Suprapubic skin (tissue), 4 donors: ENCODE measurements at places on chromosomes 2 and 18. TPM values are rescaled to one million over a fixed set of nuclear protein-coding genes. Genes with fewer than 3 reads are reported as not detected.

- no peak for DNase-seq
Observed at GRCh38 chr2:28901841-28902240, 7.4 kb downstream of the WDR43 start.

UGT1A1 gene
- 0.24 TPM for total RNA-seq

ALPI gene
- not detected for total RNA-seq

DNA sequence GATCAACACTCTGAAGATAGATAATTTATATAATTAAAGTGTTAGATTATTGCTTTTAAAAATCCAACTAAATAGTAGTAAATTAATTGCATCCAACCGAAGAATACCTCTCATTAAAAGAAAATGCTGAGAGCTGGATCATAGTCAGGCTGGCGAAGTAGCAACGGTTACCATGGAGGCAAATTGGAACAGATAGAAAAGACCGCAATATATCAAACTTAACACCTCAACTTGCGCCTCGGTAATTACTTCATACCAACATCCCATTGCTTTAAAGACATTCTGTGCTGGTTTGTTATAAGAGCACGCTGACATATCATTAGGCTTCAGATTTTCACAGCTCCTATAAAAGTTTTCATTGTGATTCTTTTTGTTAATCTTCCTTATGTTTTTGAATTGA, 183.8 kb upstream of the ZC3H15 start:
- no peak for DNase-seq

GKN2 gene
- total RNA-seq: not detected

DNA sequence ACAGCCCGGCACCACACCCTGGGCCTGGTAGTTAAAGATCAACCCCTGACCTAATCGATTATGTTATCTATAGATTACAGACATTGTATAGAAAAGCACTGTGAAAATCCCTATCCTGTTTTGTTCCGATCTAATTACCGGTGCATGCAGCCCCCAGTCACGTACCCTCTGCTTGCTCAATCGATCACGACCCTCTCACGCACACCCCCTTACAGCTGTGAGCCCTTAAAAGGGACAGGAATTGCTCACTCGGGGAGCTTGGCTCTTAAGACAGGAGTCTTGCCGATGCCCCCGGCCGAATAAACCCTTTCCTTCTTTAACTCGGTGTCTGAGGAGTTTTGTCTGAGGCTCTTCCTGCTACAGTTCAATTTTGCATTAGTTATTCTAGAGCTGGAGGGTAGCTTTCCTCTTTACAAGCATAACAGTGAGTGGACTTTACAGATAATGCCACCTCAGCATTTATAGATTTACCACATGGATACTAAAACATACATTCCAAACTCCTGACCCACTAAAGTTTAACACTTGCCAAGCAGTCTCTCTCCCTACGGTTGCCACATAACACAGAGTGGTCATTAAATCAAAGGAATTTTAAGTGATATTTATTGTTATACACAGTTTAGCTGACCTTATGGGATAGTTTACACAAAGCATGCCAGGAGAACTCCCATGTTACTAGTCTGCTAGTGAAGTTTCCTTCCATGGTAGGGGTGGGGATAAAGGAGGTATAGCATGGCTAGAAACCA, 101.0 kb downstream of the EVA1A start:
- no peak for DNase-seq
